ENCODE measurements at places on chromosomes 5 and 9.

GRCh38 chr9:2159521-2160454 is 144.6 kb downstream of the SMARCA2 start:
- no peak for DNase-seq

DNA sequence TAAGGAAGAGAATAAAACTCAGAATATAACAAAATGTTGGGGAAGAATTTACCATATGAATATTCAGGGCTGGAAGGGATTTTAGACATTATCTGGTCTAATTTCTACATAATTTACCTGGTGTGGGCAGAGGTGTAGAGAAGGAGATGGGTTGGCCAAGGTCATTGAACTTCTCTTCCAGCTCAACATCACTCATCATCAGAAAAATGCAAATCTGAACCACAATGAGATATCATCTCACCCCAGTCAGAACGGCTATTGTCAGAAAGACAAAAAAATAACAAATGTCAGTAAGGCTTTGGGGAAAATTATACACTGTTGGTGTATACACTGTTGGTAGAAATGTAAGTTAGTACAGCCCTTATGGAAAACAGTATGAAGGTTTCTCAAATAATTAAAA is 121.7 kb downstream of the PTTG1 start:
- no peak for DNase-seq

DNA sequence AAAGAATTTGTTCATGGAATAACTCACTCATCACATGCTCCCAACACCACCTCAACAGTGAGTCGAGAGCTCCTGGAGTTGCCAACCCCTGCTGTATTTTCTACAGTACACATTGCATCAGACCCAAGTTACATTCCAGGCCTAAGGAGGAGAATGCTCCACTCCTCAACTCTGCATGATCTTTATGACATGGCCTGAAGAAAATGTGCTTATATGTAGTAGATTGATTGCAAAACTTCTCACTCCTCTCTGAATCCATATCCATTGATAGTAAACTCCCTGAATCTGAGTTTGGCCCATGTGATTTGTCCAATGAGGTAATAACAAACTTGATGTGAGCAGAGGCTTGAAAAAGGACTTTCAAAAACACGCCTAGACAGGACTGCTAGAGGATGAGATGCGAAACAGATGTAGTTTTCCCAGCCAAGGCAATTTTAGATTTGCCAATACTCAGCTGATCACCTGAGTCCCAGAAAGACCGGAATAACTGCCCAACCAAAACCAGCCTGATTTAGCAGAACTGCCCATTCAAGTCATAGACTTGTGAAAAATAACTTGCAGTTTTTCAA is 29.0 kb upstream of the PAPPA start:
- no peak for DNase-seq

DNA sequence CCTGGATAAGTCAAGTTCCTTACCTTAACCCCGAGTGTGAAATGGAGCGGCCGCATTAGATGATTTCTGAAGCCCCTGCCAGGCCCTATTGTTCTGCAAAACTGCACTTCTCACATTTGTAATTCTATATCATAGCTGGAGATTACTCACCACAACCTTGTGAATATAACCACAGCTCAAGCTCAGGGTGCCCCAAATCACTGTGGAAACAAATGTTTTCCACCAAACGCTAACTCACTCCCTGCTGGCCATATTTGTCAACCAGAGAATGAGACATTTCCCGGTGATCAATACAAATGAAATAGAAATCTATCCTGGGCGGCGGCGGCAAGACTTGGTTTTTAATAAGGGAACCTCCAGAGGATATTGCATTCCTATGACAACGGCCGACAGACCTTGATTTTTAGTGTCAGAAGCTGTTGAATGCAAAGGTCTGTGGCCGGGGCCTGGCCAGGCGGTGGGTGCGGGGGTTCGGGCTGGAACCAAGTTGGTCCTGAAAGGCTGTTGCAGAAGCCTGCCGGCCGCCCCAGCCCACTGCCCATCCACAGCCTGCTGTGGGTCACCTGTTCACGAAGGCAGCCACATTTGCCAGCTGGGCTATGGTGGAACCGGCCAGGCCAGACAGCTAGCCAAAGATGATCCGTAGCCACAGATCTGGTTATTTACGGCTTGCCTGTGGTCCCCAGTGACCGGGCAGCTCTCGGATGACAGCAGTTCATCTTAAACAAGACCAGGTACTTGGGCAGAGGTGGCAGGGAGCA is 93.9 kb upstream of the LMX1B start:
- no peak for DNase-seq

- DNase-seq: no peak
These were observed 66.3 kb upstream of the CER1 start for GRCh38 chr9:14788846-14789245.

DNA sequence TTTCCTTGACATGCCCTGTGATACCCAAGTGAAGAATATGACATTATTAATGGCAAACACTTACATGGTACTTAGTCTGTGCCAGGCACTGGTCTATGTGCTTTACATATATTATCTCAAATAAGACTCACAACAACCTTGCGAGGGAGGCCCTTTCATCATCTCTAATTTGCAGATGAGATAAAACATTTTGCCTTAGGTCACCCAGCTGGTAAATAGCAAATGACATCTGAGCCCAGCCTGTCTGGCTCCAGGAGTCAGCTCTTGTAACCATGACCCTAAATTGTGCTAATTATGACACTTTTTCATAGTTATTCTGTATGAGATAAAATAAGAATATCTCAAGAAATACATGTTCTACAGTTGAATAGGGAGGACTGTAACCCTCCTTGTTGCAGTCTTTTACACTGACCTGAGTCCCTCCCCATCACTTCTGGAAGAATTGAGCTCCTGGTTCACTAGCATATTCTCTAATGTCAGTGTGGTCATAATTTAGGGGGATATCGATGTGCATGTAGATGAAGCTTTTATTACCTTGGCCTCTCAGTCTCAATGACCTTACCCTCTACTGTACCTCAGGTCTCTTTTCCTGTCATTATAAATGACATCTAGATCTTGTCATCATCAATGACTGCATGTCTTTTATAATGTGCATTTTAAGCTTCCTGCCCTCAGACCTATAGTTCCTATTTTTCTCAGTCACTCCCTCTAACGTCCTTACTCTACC is 126.1 kb upstream of the HAPLN1 start:
- DNase-seq: no peak

DNA sequence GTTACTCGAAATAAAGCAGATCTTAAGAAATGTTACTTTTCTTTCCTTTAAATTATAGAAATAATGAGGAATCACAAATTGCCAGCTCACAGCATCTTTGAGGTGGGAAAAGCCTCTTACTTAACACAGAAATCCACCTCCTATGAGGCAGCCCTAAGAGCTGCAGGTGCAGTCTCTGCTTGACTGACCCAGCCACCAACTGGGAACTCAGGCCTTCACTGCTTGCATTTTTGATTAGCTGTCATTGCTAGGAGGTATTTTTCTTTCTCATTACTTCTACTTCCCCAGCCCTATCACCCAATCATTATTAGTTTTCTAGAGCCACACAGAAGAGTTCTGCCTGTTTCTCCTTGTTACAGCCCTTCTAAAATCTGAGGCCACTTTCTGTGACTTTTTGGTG is 416.5 kb upstream of the KLF4 start:
- no peak for DNase-seq

- DNase-seq: no peak
These were observed 150.1 kb downstream of the RNF180 start for GRCh38 chr5:64315778-64316177.

GRCh38 chr5:111779922-111780292 is 22.9 kb upstream of the NREP start:
- no peak for DNase-seq

DNA sequence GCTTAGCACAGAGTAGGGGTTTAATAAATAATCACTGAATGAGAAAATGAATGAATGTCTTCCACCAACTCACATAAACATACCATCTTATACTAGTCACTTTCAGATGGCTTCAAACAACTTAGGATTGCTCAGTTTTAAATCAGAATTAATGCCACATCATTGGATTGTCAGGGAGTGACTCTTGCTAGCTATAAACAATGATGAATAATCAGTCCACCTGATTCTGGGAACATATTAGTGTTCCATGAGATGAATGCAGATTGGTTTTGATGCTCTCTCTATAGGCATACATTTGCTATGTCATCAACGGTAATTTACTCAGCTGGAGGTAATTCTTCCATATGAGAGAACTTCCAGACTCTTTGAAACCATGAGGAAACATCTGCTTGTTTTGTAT is 97.4 kb downstream of the CDH9 start:
- DNase-seq: no peak

Data from cortex of kidney (tissue), 1 donor.